ENCODE measurements at places on chromosomes 7 and 10.

- no peak for DNase-seq
Observed at GRCh38 chr7:50795831-50796230, 13.1 kb upstream of the GRB10 start.

GRCh38 chr10:73901261-73901660 lies 9.7 kb upstream of the PLAU start:
- DNase-seq = no peak

DNA sequence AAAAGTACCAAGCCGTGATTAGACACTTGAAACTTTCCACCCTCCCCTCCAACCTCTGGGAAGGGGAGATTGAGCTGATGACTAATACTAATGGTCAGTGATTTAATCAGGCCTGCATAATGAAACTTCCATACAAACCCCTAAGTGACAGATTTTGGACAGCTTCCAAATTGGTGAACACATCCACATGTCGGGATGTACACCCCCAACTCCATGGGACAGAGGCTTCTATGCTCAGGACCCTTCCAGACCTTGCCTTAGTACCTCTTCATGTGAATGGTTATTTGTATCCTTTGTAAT lies 4.8 kb downstream of the NUB1 start:
- DNase-seq = no peak

DNA sequence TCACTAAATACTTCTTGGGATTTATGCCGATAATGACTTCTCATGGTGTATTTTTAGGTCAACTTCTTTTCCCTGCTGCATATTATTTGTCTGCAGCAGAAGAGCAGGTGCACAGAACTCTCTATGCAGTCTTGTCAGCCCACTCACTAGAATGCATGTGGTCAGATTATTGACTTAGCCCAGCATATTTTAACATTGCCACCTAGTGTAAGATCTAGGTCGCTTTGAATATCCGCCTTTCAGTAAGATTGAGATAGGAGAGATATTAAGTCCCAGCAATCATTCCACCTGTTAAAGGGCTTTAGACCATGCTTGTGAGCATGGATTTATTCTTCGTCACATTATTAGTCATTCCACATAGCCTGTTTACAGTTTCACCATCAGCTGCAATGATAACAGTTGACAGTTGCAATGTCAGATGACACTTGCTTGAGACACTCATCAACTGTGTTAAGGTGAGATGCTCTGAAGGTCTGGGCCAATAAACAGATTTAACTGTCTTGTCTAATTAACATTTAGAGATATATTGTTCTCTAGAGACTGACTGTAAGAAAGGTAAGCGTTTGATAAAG lies 491.7 kb downstream of the ARL4A start:
- no peak for DNase-seq

DNA sequence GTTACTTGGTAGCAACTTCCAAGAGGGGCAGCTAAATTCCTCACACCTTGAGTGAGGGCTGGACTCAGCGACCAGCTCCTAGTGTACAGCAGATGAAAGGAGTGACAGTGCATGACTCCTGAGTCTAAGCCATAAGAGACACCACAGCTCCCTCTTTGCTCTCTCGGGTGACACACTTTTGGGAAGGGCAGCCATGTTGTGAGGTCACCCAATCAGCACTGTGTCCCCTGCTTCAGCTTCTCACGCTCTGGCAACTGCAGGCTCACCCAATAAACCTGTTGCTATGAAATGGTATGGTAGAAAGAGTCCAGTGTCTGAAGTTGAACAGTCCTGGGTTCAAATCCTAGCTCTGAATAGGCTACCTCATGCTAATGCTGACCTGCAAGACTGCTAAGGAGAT lies 20.9 kb downstream of the TMEM130 start:
- DNase-seq = no peak

- DNase-seq = no peak
Observed at GRCh38 chr7:94297397-94297838, 97.3 kb upstream of the COL1A2 start.

- DNase-seq = no peak
Observed at GRCh38 chr10:59799421-59799820, 46.2 kb upstream of the MRLN start.

DNA sequence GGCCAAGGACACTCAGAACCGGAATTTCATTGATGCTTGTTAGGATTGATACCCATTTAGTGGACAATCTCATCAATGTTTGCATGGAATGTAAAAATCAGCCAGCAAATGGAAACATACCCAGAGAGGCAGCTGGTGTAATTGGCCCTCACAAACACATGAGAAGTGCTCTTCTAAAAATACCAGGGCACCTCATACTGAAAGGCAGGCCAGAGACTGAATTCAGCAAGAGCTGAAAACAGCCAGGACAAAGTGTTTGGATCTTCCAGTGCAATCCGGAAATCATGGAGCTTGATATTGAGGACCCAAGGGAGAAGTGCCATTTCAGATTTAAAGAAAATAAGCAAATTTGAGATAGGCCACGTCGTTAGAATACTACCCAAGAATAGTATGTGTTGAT lies 498.6 kb downstream of the GALNT17 start:
- DNase-seq = no peak

GRCh38 chr10:93181271-93182048 lies 107.8 kb downstream of the CYP26A1 start:
- no peak for DNase-seq

DNA sequence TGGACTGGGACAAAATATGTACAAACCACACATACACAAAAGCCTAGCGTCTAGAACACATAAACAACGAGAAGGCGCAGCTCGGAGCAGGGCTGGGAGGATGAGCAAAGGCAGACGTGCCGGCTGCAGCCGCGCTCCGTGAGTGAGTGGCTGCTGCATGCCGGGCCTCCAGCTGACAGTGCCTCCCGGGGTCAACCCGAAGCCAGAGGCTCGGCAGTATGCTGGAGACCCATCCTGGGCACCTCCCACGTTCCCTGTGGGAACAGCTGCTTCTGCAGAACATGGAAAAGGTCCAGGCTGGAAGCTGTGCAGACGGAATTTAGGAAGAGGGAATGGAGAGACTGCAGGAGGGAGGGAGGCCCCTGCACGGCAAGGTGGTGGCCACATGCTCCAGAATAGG lies 3.6 kb upstream of the GPR146 start:
- DNase-seq = no peak

GRCh38 chr10:24721229-24722106 lies 2.2 kb downstream of the ARHGAP21 start:
- no peak for DNase-seq

DNA sequence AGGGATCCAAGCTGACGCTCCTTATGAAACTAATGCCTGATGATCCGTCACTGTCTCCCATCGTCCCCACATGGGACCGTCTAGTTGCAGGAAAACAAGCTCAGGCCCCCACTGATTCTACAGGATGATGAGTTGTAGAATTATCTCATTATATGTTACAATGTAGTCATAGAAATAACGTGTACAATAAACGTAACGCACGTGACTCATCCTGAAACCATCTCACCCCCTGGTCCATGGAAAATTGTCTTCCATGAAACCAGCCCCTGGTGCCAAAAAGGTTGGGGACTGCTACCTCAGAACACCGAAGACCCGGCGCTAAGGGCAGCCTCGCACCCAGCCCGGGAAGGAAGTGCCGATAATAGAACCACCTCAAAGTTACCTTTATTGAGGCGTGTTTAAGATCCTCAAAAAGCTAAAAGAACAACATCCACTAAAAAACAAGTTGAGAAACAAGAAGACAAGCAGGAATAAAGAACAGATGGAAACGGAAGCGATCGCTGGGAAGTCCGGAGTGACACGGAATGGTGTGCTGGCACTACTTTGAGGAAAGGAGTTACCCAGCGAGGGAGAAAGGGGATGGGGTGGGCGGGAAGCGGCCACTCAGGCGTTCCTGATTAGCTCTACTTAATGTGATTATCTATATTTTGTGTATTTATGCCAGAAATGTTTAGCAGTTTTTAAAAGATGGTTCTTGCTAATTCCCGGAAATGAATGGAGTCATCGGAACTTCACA lies 50.1 kb upstream of the PRKAR1B start:
- DNase-seq = no peak

DNA sequence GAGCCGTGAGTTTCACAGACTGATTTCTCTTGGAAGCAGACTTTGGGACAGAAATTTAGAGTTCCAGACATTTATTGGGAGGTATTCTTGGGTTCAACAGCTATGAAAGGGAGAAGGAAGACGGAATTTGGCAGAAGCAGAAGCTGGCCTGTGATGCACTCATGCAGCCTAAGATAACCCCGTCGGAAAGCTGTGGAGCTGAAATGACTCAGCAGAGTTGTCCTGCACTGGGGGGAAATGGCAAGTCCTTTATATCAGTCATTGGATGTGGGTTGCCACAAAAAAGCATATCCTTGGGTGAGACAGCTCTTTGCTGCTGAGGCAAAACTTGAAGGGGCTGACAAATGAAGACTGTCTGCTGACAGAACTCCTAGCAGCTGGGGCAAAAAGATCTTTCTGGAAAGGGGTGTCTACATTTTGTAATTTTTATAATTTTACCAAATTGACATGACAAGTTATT lies 11.5 kb upstream of the MICU1 start:
- no peak for DNase-seq

DNA sequence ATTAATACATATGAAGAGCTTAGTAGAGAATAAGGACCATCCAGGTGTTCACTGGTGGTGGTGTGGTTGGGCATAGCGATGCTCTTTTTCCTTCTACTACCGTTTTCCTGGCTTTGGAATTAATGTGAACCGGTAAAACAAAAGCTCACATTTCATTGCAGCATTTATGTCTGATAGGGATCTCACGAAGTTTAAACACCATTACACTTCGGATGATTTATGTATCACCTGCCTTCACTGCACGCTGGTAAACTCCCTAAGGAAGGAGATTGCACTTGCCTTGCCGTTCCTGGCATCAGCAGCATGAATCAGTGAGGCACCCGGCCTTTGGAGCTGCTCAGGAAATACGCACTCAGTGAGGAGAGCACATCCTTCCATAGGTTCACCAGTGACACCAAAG lies 47.5 kb downstream of the WIPF3 start:
- DNase-seq = no peak

DNA sequence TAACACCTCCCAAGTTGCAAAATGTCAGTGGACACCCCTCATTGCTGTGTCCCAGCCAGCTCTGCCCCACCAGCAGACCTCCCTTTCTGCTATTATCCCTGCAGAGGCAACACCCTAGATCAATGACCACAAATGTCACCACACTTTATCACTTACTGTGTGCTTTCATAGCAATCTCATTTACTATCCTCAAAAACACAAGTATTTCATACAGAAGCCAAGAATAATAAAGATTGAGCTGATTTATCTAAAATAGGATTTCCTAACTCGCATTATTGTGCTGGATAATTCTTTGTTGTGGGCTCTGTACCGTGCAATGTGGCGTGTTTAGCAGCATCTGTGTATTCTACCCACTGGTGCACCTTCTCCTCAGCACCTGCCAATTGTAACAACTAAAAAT lies 13.2 kb upstream of the ABCB5 start:
- no peak for DNase-seq

DNA sequence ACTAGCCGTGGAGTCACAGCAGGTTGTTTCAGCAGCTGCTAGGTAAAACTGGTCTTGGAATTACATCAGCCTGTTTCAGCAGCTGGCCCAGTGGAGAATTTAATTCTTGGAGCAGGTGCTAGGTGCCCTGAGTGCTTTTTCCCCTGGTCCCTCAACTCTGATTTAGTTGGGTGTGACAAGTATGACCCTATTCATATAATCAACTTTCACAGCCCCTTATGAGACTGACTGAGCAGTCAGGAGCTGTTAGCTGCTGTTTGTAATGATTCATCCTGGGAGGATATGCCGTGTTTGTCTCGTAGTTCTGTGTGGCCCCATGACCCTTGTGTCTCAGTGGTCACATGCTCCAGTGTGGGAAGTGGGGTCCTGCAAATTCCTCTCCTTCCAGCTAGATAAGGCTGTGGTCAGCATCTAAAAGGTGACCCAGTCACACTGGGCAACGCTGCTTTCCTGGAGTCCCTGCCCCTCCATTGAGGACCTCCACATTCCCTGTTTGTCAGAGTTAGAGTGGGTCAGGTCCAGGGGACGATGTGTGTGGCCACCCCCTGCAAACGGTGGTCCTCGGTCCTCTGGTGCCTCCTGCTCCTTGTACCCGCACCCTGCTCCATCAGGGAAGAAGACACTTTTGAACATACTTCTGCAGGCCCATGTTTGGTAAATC lies 28.3 kb downstream of the TBATA start:
- no peak for DNase-seq

GRCh38 chr7:91912494-91912893 lies 28.2 kb upstream of the AKAP9 start:
- DNase-seq = no peak

GRCh38 chr7:148722340-148723165 lies 23.9 kb downstream of the CUL1 start:
- no peak for DNase-seq

DNA sequence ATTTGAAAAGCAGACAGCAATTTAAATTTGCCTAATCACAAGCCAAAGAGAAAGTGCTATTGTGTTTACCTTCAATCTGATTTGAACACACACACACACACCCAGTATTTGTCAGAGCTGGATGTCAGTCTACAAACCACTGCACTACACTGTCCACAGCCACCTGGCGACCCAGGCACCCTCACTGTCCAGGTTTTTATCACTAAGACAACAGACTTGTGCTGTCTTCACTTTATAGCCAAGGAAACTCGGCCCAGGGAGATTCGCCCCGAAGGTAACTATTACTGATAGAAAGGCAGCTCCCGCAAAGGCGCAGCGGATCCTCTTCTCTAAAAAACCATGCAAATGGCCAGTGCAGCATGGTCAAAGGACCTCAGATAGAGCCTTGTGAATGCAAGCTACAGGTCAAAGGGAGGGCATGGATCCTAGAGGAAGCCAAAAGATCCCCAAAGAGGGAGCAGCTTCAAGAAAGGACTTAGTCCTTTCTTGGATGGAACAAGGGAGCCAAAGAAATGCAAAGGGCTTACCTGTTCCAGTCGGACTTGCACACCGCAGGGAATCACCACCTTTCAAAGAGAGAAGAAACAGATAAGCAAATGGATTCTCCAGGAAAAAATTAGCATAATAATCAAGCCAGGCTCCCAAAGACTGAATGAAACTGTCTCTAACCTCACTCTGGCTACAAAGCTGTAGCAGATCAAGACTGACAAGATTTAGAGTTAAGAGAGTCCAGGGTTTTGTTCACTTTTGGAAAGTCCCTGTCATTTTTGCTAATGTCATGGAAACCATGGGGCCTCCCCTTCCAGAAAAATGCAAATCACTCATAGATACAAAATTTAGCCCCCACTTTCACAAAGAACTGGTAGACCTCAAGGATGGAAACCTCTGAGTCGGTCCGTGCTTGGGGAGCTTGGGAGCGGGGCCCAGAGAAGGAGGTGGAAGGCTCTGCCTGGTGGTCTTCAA lies 101.1 kb downstream of the TNS3 start:
- peak; percentile 85 for DNase-seq

GRCh38 chr7:101180130-101180755 lies at the start of gene NAT16:
NAT16 (minus strand) TSS chr7:101180293; CDS start chr7:101174807, 5,486 bp downstream.
- no peak for DNase-seq

DNA sequence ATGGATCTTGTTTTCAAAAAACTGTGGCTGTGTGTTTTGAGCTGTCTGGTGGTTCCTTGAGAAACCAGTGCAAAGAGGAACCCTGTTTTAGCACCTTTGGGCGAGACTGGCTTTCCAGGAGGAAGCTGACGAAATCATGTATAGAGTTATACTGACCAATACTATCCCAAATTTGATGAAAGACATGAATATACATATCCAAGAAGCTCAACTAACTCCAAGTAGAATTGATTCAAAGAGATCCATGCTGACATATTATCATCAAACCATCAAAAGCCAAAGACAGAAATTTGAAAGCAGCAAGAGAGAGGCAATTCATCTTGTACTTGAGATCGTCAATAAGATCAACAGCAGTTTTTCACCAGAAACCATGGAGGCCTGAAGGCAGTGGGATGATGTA lies 610.7 kb downstream of the DNAJB6 start:
- DNase-seq = no peak
